Germinal center (tissue), 1 donor: ENCODE measurements at places on chromosomes 1 and 21.

- DNase-seq: peak; percentile 18
Measured at GRCh38 chr1:28199328-28200233, 23.1 kb upstream of the PTAFR start.

DNA sequence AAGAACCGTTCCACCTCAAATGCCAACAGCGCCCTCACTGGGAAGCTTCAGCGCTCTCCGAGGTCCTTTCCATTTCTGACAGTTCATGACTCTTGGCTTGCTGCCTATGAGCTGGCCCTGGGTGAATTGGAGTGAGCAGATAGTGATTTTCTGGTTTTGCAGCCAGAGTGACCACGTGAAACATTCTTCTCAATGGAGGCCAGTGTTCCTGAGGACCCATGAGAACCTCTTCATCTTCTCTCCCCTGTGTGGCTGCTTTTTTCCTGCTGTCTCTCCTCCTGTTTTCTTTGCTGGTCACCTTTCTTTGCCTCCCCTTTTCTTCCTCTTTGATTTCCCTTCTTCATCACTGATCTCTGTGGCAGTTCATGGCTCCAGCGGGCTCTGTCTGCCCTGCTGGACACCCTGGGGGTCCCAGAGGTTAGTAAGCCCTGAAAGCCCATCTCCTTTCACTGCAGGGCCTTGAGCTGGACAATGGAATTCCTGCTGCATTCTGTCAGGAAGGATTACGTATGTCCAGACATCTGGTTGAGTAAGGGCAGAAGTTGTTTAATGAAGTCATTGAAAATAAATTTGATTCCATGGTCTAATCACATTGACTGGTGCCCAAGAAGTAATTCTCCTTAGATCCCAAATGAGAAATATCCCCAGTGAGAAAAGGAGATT, 29.9 kb downstream of the VASH2 start:
- DNase-seq: no peak

- peak; percentile 23 for DNase-seq
Measured at GRCh38 chr1:166974647-166975345, 544 bp downstream of the ILDR2 start.

- DNase-seq: no peak
Measured at GRCh38 chr1:109258481-109259466, 9.4 kb downstream of the CELSR2 start.

DNA sequence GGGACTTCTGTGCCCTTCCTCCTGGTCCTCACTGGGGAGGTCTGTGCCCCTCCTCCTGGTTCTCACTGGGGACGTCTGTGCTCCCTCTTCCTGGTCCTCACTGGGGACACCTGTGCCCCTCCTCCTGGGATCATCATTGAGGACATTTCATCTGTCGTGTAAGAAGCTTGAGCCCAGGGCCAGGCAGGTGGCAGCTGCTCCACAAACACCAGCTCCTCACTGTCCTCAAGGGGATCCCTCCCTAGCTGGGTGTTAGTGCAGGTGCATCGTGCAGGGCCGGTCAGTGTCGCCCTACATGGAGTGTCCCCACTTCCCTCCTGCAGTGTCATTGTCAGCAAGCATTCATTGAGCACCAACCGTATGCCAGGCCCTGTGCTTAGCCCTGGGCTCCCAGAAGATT, 312.7 kb downstream of the PTPRU start:
- no peak for DNase-seq

- DNase-seq: no peak
Measured at GRCh38 chr21:45253633-45254459, 33.8 kb downstream of the POFUT2 start.

DNA sequence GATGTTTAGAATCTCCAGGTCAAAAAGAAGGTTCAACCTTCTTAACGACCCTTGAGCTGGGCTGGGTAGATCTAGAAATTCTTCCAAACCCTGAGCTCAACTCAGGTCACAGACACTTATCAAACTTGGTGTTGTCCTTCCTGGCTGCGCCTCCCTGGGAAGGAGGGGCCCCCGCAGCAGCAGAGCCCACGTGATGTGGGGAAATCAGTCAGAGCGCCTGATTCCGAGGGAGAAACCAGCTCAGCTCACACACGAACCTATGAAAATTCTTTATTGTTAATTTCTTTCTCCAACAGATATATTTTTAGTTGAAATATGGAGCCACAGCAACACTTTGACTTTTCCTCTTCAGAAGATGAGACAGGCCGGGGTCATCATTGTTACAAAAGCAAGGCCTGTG, 24.3 kb upstream of the CLSTN1 start:
- no peak for DNase-seq

- no peak for DNase-seq
Measured at GRCh38 chr1:16900751-16901150, 5.0 kb downstream of the RNU1-2 start.

DNA sequence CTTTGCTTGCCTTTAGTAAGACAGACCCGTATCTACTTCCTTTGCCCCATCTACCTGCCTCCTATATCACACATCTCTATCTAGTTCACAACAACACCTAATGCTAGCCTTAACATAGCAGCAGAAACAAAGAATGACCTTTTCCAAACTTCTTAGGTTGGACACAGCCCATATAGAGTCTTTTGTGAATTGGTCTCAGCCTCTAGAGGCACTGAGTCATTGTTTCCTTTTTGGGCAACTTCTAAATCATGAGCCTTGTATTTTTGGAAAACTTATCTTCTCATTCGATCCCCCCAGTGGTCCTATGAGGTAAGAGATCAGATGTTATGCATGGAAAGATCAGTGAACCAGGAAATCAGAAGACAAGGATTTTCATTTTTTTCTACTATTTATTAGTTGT, 679.4 kb upstream of the USP24 start:
- DNase-seq: no peak

DNA sequence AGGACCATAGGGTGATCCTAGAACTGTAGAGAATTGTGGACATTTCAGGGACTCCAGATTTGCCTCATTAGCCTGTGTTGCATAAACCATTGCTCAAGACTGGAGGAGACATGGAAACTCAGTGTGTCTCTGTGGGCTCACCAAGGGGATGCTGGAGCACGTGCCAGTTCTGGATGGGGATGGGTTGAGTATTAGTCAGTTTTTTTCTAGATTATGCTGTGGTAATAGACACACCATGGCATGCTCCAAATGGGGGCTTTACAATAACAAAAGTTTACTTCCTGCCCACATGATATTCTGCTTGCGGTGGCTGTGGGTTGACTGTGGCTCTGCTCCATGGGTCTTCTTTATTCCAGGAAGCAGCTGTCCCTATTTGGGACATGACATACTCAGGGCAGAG, 125.4 kb downstream of the FOXD2 start:
- DNase-seq: no peak

- DNase-seq: no peak
Measured at GRCh38 chr1:109207467-109208103, 6.1 kb upstream of the SARS1 start.

GRCh38 chr1:45136984-45137383, 69.4 kb downstream of the ZSWIM5 start:
- DNase-seq: no peak

DNA sequence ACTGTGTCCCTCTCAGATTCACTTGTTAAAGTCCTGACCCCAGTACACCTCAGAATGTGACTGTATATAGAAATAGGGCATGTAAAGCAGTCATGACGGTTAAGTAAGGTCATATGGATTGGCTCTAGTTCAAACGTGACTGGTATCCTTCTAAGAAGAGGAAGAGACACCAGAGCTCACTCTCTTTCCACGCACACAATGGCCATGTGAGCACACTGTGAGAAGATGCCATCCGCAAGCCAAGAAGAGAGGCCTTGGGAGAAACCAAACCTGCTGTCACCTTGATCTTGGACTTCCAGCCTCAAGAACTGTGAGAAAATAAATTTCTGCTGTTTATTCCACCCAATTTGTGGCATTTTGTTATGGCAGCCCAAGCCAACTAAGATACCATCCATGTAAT, 56.8 kb upstream of the IRF2BP2 start:
- no peak for DNase-seq

DNA sequence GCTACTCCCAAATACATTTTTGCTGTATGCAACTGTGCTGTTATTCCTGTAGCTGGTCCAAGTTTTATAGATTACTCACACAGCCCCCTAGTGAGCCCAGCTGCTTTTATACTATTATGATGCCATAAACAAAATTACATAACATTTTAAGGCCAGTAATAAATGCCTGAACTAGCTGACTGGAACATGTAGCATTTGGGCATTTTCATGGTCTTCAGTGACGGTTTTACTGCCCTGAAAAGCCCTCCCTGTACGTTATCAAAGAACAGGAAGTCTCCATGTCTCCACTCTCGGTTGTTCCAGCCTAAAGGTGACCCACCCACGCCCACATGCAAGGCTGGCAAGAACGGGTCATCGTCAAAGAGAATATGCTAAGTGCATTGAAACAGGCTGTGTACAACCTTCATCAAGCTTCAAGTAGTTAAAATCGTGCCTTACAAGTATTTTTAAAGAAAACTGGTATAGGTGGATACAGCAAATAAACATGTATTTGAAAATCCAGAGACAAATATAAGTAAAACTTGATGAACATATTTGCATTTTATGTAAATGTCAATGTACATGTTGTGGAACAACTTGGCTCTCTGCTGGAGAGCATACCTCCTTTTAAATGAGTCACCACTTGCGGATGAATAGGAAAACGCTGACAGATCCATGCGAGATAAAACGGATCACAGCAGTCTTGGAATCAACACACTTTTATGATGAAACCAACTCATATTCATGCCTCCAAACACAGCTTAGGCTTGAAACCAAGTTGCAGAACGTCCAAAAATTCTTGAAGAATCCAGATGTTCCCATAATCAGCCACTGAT, 520.5 kb downstream of the SMYD3 start:
- no peak for DNase-seq

DNA sequence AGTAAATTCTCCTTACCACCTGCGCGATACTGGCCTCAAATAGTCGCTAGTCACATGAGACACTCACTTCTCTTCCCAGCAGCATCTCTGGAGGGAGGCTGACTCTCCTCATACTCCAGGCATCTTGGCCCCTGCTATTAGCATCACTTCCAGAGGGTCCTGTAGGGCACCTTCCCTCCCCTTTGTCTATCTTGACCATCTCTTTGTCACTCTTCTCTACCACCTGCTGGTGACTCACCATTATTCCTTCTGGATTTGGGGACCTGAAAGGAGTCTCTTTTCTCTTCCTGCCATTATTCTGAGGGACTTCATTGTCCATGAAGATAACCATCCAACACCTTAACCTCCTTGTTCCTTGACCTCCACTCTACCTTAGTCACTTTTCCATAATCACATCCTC, 31.7 kb upstream of the GPR37L1 start:
- no peak for DNase-seq

DNA sequence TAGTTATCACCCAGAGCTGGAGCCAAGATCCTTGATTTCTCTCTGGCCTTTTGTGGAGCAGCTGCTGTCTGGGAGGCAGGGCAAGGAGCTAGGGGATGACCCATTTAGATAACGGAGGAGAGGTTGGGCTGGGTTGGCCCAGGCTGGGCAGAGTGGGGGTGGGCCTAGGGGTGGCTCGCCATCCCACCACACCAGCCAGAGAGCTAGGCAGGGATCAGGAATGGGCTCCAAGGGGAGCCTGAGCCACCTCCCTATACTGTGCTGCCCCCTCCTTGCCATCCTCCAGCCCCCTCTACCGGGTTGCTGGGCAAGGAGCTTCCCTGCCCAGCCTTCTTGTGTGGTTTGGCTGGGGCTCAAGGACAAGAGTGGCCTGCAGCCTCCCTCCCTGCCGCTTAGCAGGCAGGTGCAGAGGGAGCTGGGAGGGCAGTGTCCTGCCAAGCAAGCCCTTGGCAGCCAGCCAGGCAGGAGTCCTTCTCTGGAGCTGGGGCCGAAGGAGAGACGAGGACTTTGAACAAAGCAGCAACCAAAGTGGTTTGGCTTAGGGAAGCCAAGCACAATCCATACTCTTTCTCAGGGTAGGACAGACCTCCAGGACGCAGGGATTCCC, 4.1 kb downstream of the NUAK2 start:
- DNase-seq: no peak

DNA sequence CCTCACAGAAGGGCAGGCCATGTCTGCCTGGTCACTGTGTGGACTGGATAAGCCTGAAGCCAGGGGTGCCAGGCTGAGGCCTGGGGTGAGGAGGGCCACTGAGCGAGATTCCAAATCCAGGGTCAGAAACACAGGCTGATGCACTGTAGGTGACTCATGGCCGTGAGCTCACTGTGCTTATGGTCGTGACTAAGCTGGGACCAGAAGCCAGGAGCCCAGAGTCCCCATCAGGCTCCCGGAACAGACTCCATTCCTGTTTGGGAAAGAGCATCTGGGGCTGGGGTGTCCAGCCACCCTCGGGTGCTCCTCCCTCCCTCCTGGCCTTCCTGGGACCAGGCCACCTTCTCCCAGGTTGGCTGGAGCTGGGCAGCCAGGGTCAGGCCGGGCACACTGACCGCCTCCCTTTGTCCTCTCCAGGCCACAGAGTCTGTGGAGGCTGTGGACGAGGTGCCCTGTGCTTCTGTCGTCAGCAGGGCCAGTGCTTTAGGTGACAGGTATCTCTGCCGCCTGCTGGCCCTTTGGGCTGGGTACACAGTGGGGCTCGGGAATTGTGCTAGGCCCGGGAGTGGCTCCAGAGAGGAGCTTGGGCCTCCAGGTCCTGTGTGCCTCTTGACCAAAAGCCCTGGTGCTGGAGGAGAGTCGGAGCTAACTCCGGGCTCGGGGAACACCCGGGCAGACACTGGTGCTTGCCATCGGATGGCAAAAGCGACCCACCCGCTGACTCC, 36.7 kb downstream of the AJAP1 start:
- DNase-seq: no peak

- no peak for DNase-seq
Measured at GRCh38 chr1:229716704-229717103, 90.7 kb downstream of the URB2 start.
